ENCODE measurements at places on chromosomes 13 and 19. TPM values are rescaled to one million over a fixed set of nuclear protein-coding genes. Genes with fewer than 3 reads are reported as not detected.

DNA sequence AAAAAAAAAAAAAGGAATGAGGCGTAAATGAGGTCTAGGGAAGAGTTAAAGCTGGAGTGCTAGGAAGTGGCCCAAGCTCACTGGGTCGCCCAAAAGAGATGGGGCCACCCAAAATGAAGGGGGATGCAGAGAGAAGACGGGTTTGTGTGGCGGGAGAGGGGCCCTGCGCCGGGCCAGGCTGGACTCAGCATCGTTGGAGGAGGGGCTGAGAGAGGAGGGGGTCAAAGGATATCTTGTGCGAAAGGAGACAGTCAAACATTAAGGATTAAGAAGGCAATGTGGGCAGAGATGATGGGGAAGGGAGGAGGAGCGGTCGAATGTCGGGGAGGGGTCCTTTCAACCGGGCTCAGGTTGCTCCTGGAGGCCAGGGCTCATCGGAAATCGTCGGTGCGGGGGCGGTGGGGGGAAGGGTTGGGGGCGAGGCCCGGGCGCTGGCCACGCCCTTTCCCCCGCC, 825 bp upstream of the CARM1 start:
- no peak for DNase-seq

DNA sequence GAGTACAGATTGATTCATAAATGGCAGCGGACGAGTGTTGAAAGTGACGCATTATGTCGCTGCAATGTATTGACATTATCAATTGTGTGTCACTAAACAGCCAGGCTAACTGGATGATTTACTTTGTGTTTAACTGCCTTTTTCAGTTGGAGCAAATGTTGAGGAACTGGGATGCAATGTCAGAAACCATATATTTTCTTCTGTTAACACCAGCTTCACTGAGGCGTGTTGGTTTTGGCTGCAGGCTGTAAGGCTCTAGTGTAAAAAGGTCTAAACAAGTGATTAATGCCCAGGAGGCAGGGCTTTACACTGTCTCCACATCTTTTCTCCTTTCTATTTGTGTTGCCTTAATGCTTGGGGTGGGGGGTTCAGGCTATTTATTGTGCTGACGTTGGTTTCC, 80.1 kb downstream of the GGACT start:
- DNase-seq: no peak

- no peak for DNase-seq
Measured at GRCh38 chr19:48558018-48558684, 6.2 kb downstream of the SULT2B1 start.

DNA sequence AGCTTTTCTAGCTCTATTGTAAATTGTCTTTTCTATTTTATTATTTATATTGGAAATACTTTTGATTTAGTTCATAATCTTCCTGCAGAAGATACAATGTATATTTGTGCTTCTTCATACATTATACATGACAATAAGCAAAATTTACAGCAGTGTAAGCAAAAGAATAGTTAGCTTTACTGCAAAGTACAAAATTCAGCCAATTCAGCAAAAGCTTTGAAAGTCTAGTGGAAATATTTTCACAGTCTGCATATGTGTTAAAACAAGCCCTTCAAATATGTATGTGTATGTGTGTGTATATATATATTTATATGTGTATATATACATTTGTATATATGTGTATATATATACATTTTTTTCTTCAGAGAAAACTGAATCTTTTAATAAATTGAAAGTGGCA, 879.1 kb downstream of the SLITRK1 start:
- DNase-seq: no peak

DNA sequence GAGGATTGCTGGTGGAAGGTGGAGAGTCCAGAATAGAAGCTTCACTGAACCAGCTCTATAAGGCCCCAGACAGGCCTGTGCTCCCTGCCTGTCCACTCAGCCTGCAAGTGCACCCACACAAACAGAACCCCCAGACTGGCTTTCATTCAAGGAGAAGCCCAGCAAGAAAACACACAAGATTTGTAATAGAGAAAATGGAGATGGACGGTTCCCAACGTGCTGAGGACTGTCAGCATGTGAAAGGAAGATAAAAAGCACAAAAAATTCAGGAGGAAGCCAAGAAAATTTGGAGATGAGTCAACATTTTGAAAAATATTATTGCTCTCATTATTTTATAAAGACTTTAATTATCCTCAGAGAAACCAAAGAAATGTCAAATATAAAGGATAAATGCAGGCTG, 218.2 kb upstream of the SLC10A2 start:
- no peak for DNase-seq

- no peak for DNase-seq
Measured at GRCh38 chr13:107025991-107026390, 458.1 kb upstream of the ARGLU1 start.

DNA sequence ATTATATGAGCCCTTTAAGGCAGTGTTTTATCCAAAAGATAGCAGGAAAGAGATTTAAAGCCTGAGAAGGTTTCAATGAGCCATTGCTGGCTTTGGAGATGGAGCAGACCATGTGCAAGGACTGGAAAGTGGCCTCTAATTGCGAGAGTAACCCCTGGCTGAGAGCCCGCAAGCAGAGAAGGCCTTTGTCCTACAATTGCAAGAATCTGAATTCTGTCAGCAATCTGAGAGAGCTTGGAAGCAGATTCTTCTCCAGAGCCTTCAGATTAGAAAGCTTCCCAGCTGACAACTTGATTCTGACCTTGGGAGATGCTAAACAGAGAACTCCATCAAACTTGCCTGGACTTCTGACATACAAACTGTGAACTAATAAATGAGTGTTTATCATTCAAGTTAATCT, 528.7 kb upstream of the KLF12 start:
- DNase-seq: no peak

DNA sequence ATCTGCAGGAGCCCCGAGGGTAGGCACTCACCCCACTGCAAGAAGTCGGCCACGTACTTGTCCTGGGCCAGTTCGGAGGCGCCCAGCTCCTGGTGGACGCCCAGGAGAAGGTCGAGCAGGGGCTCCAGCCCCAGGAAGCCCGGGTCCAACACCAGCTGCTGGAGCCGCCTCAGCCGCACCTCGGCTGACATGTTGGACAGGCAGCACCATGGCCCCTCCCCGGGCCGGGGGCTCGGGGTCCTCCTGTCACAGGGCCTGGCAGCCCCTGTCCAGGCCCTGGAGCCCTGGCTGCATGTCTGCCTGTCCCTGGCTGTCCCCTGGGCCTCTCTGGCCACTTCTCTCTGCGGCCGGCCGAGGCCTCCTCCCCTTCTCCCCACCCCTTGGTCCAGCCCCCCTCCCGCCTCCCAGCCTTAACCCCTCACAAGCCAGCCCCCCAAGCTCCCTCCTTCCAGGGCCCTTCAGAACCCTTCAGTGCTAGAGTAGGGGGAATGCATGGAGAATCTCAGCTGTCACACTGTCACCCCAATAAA, at the start of gene DMPK:
Gene DMPK (minus strand): TSS at position 329 of the 530 bp plus-strand sequence. CDS start 138 bp downstream, at position 191.
- DNase-seq: no peak

DNA sequence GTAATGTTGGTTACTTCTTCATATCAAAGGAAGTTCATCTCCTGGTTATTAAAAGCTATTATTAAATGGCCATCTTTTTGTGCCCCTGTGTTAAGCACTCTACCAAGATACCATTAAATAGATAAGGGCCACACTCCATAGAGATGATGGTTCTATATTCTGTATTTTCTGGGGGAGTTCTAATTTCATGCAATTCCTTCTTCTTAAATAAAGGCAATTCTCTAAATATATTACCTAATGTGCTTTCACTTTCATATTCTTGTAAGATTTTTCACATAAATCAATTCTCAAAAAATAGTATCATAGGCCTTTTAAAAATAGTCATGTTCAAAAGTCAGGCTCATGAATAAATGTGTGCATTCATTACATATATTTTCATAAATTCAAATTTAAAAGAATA, 47.0 kb upstream of the USPL1 start:
- no peak for DNase-seq

GRCh38 chr19:44607049-44607448, 6.3 kb upstream of the IGSF23 start:
- DNase-seq: no peak

DNA sequence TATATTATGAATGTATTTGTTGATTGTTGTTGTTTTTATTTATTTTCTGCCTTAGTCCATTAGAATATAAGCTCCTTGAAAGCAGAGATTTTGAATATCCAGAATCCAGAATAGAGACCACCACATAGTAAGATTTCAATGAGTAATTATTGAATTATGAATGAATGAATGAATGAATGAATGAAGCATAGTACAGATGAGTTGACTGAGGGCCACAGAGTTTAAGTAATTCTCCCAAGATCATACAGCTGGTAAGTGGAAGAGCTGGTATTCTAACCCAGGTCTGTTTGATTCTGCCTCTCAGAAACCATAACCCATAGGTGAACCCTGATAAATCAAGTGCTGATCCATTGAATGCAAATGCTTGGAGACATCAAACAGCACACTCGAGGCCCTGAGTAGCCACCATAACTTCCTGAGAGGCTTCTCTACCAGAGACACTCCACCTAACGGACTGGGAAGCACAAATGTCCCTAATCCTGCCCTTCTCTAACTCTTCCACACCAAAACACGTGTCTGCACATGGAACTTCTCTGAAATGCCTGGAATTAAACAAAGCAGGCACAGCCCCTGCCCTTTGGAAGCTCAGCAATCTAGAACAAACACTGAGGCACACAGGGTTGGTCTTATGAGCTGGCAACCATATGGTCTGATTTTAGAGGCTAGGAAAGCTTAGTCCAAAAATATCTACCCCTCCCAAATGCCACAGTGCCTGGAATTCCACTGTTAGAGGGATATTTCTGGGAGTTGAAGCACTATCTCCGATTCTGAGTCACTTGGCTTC, 190.1 kb downstream of the FOXO1 start:
- DNase-seq: no peak

GRCh38 chr13:40599124-40599523, 67.3 kb downstream of the FOXO1 start:
- DNase-seq: peak; percentile 52

GRCh38 chr19:35592226-35592625, 6.3 kb downstream of the PMIS2 start:
- DNase-seq: peak; percentile 49

DNA sequence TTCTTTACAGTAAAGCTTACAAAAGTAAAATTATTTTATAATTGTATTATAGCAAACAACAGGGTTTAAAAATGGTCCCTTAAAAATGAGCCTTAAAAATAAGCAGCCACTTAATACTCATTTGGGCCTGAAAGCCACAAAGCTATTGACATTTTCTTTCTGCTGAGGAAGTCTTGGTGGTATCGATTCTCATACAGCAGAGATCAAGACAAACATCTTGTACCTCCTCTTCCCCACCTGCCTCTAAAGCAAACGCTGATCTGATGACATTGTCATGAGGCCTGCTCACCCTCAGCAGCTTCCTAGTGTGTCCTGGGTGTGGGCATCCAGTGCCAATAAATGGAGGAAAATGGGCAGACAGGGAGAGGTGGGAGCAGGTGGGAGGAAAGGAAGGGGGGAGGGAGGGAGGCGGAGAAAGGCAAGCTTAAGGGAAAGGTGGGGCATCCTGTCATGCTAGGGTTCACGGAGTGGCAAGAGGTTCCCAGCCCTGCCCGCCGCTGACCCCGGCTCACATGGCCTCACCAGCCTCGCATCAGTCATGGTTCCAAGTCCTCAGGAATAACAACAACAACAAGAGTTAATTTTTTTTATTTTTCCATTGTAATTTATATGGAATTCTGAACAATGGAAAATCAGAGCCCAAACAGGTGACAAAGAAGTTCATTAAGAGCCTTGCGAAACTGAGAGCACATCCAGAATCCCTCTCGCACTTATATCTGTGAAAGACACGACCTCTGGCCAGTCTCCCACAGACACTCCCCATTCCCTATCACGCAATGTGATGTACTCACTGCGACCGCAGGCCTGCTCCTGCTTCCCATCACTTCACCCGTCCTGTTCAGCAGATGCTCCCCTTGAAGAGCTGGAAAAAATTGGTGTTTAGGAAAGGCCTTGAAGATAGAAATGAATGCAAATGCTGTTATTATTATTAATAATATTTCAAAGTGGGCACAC, 15.1 kb upstream of the ATP11A start:
- peak; percentile 22 for DNase-seq

GRCh38 chr13:108987517-108987916, 358.1 kb downstream of the MYO16 start:
- DNase-seq: no peak

GRCh38 chr13:42176294-42176693, 95.7 kb upstream of the AKAP11 start:
- DNase-seq: no peak

Gene S1PR5
- 0.07 TPM for total RNA-seq

Gene ZNF99
- total RNA-seq: not detected

Gene FCHO1
- 51.8 TPM for total RNA-seq

Gene FBXO27
- total RNA-seq: 0.71 TPM

Gene KLK2
- not detected for total RNA-seq

Gene KANK3
- 0.98 TPM for total RNA-seq

Gene STAP2
- total RNA-seq: 11.5 TPM

Gene SELENOV
- not detected for total RNA-seq

Gene TSHZ3
- 1.6 TPM for total RNA-seq

Gene TMEM221
- not detected for total RNA-seq

Gene ICAM4
- 0.46 TPM for total RNA-seq

Measured in activated CD4-positive, alpha-beta T cell treated with anti-CD3 and anti-CD28 coated beads for 36 hours (primary cell).